Omental fat pad (tissue), 4 donors: ENCODE measurements at places on chromosomes 4 and X.

- DNase-seq = no peak
Measured at GRCh38 chr4:142927721-142928120, 81.6 kb upstream of the INPP4B start.

- DNase-seq = no peak
Measured at GRCh38 chr4:7894098-7894676, 45.5 kb downstream of the AFAP1 start.

DNA sequence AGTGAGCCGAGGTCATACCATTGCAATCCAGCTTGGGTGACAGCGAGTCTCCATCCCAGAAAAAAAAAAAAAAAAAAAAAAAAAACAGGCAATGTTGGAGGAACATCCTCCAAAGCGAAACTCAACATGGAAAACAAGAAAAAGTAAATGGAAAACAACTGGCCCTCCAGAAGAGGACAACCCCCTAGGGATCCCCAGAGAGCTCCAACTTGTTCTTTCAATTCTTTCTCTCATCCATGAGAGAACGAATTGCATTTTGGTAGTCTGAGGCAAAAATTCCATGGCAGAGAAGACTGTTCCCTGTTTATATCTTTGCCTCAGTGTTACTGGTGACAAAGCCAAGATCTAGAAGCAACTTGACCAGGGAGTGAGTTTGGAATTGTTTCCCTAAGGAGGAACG is 49.8 kb downstream of the OPHN1 start:
- DNase-seq = no peak

DNA sequence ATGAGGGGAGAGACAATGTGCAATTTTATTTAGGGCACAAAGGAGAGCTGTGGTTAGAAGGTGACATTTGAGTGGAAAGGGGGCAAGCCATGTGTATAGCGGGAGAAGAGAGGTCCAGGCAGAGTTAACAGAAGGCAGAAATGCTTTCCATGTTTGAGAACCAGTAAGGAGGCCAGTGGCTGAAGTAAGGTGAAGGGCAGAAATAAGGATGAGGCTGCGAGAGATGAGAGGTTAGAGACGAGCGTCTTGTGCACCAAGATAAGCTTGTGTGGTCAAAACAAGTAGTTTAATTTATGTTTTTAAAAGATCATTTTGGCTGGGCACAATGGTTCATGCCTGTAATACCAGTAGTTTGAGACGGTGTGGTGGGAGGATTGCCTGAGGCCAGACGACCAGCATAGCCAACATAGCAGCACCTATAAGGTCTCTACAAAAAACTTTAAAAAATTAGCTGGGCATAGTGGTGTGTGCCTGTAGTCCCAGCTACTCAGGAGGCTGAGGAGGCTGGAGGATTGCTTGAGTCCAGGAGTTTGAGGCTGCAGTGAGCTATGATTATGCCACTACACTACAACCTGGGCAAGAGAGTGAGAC is 8.5 kb downstream of the HTT start:
- no peak for DNase-seq

GRCh38 chrX:150334981-150335380 is 28.1 kb upstream of the MAMLD1 start:
- DNase-seq = no peak

DNA sequence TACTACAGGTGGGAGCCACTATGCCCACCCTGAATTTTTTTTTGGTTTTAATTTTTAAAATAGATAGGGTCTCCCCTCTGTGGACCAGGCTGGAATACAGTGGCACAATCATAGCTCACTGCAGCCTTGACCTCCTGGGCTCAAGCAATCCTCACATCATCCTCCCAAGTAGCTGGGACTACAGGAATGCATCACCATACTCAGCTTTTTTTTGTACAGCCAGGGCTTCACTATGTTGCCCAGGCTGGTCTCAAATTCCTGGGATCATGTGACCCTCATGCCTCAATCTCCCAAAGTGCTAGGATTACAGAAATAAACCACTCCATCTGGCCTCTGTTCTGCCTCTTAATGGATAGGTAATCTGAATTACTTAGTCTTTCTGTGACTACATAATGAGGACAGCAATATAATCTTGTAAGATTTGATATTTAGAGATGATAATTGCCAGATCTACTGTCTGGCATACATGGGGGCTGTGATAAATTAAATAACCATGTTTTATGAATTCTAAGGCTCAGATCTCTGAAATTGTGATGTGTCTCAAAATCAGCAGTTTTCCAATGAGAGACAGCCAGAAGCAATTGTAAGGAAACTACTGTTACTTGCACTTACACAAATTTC is 26.7 kb downstream of the PDS5A start:
- DNase-seq = no peak

- DNase-seq = no peak
Measured at GRCh38 chr4:45688341-45688740, 435.5 kb downstream of the GABRG1 start.

- DNase-seq = no peak
Measured at GRCh38 chr4:124322234-124323065, 390.1 kb downstream of the ANKRD50 start.

GRCh38 chr4:15963001-15963451 is at the start of gene FGFBP2:
TSS of gene FGFBP2 (minus strand) at chr4:15963175. CDS start at chr4:15963129, 46 bp downstream.
- DNase-seq = no peak

DNA sequence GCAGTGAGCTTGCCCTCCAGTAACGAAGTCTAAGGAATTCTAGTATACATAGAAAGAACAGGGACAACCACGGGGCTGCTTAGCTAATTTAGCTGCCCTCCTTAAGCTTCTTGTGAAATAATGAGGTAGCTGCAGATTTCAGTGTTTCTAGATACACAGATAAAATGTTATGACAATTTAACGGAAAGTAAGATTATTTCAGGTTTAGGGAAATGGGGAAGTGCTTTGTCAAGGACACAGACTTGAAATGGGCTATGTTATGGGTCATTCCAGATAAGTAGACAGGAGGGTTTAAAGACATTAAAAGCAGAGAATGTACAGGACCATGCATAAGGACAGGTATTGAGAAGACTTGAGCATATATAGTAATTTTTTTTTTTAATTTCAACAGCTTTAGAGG is 34.2 kb upstream of the ZNF518B start:
- DNase-seq = no peak
